ENCODE measurements at places on chromosomes 7 and 10. TPM values are rescaled to one million over a fixed set of nuclear protein-coding genes. Genes with fewer than 3 reads are reported as not detected.

The PRSS37 gene
- total RNA-seq, result not detected

The SOSTDC1 gene
- total RNA-seq, result 22.3 TPM

The SFTPA1 gene
- not detected for total RNA-seq

DNA sequence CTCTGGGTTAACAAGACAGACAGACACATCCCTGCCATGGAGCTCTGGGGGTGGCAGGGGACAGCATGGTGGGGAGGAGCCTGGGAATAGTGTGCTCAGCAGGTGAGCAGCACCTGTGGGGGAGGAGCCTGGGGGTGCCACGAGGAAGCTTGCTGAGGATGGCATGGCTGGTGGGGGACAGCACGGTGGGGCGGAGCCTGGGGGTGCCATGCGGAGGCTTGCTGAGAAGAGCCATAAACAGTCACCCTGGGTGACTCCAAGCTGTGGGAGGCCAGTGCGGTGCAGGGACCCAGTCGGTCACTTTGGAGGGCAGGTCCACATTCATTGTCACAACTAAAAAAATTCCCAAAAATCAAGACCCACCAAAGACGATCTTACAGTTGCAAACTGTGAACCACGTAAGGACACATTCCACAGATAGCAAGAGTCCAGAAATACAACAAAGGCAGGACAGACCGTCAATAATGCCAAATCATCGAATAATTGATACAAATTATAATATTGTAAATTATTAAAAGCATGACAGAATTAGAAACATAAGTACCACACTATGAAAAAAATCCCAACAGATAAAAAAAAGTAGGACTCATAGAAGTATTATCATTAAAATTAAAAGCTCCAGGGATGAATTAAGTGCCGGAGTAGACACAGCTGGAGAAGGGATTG lies 24.4 kb downstream of the NKX6-2 start:
- no peak for DNase-seq

- DNase-seq, result no peak
Measured at GRCh38 chr10:114538181-114538906, 119.7 kb downstream of the ABLIM1 start.
